Breast epithelium (tissue), 4 donors: ENCODE measurements at places on chromosomes 2 and 18.

- no peak for DNase-seq
Observed at GRCh38 chr18:28045176-28045810, 131.6 kb downstream of the CDH2 start.

- no peak for DNase-seq
Observed at GRCh38 chr2:227862227-227862740, 9.1 kb upstream of the DAW1 start.

DNA sequence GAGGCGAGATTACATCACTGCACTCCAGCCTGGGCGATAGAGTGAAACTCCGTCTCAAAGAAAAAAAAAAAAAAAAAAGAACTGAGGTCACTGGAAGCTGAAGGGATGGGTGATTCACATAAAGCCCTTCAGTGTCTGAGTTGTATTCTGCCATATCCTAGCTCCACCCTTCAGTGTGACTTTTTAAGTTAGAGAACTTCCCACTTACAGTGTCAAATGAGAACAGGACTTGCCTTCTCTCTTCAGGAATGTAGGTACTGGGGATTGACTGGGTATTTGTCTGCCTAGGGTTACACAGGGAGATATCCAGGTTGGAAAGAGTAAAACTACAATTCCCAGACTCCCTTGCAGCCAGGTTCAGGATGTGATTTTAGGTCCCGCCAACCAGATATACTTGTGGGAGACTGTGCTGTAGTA is 37.9 kb downstream of the EHD3 start:
- DNase-seq = no peak

GRCh38 chr2:146228466-146229058 is 1616.3 kb upstream of the ACVR2A start:
- DNase-seq = no peak

DNA sequence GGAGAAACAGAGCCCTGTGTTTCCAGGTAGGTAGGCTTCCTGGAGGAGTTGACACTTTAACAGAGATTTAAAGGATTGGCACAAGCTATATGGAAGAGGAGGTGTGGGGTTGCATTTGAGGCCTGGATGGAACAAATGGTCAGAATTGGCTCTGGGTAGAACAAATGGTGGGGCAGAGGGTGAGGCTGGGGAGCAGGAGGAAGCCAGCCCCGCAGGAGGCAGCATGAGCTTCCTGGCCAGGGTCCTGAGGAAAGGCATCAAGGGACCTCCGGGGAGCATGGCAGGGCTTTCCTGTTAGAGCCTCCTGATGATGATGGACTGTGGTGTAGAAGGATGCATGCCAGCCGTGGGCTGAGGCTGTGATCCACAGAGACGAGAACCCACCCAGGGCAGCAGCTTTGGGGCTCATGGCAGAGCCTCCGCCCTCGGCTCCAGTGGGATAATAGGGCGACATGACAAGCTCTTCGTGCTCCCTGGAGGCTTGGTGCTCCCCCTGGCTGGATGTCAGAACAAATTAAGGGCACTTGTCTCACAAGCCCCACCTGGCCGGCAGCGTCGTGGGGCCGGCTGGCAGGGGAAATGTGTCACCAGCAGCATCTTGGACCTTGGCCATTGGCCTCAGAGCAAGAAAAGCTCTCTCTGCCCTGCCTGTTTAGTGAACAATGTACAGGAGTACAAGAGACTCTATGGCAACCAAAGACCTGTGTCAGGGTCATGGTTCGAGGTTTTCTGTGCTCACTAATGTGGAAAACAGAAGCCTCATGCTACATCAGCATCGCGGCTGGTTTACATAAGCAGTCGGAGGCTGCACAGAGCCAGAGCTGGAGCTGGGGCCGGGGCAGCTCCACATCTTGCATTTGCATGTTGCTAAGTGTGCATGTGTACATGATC is 153.5 kb downstream of the MYCN start:
- no peak for DNase-seq

DNA sequence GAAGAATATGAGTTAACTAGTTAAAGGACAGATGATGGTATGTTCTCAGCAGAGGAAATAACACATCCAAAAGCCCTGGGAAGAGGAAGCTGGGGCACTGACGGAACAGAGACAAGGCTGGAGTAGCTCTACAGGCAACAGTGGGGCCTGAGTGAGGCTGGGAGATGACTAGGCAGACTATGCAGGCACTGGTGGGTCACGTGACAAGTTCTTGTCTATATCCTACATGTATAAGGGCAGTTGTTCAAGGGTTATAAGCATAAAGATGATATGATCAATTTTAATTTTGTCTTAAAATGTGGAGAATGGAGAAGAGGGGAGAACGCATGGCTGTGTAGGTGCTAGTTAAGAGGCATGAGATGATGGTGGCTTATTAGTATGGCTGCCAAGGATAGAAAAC is 68.6 kb downstream of the KCNS3 start:
- DNase-seq = no peak

- DNase-seq = no peak
Observed at GRCh38 chr2:203908797-203909185, 27.8 kb upstream of the ICOS start.

DNA sequence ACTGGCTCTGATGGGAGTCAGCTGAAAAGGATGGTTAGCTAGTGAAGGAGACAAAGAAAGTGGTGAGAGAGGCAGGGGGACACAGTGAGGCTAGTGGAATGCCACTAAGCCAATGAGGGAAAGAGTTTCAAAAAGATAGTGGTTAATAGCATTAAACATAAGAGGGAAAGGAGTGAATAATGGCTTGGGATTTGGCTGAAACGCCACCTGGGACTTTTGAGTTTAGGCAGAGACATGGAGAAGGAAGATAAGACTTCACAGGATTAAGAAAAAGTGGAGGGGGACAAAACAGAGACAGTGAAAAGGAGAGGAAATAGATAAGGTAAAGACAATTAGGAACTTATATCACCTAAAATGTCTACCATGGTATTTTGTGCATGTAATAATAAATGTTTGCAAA is 6.9 kb downstream of the CD28 start:
- DNase-seq = no peak

DNA sequence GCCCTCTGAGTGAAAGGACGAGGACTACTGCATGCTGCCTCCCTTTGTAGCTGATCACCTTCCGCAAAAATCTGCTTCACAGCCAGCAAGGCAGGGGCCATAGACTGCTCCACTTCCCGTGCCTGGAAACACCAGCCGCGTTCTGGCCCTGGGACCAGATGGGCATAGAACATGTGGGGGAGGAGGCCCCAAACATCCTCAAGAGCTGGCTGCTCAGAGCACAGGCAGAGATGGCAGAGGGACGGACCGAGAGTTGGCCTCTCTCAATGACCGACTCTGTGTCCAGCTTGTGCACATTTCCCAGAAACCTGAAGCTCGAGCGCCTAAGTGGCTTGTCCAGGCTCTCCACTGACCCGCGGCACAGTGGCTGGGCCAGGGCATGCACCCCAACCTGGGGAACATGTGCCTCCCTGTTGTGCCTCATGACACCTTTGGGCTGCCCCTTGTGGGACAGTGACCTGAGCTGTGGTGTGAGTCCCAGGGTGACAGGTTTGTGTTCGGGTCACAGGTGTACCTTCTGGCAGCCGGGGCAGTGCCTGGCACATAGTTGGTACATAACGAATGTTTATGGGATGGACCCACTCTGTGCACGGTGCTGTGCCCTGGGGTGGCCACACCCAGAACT is 9.1 kb downstream of the KCNF1 start:
- no peak for DNase-seq

GRCh38 chr2:15365411-15365810 is 195.7 kb downstream of the NBAS start:
- DNase-seq = no peak

DNA sequence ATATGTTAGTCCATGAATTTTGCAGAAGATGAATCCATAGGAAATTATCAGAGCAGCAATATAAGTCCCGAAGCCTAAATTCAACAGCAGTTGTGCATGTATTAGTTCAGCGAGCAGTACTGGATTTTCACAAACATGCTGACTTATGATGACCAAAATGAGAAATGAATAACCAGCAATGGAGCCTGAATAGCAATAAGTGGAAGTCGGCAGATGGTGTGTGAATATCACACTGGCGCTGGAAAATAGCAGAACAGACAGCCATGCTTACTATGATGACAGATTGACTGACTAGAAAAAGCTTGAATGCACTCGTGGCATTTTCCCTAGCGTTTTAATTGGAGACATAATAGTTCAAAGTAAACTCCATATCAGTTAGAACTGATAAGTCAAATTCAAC is 1114.5 kb downstream of the DSC3 start:
- DNase-seq = no peak

DNA sequence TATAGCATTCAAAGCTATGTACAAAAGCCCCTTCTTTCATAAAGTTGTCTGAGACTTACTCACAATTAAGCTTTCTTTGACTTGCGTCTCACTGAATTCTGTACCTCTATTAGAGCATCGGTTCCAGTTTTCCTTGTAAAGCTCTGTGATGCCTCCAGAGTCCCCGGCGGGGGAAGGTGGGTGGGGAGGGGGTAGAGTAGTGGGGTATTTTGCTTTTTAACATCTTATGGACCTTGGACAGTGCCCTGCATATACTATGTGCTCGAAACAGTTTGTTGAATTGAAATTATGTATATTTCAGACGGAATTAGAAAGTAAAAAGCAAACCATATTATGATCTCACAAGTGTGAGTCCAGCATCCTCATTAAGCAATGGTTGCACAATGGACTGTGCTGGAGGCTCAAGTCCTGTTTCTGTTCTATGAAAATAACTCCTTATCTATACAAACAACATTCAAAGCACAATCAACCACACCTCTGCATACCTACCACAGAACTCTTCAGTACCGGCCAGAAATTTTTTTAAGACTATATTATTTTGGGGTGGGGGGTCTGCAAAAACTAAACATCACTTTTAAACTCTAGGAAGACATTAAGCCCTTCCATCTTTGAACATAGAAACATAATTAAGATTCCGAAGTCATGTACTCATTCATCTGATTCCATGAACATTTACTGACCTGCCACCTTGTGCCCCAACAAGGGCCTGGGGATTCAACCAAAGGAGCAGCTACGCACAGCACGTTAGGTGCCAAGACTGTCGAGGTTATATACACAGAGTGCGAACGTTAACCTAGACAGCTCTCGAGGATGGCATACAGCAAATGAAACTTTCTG is 908 bp downstream of the STAT1 start:
- no peak for DNase-seq

- no peak for DNase-seq
Observed at GRCh38 chr2:50865235-50865634, 166.7 kb downstream of the NRXN1 start.

DNA sequence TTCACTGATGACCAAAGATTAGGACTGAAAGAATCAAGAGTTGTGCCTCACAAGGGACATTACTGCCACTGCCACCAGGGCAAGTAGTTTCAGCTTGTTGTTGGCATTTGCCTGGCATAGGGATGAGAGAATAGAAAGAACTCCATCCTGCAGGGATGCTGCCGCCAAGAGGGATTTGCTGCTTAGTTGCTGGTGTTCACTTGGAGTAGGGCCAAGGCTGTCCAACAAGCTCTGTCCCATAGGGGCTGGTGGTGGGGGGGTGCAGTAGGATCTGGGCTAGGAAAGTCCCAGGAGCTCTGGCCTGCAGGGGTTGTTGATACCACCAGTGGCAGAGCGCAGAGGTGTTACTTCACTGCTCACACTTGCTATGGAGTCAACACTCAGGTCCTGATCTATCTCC is 84.9 kb upstream of the MGAT4A start:
- DNase-seq = no peak

GRCh38 chr2:106187273-106187891 is 6.7 kb downstream of the UXS1 start:
- DNase-seq = no peak

DNA sequence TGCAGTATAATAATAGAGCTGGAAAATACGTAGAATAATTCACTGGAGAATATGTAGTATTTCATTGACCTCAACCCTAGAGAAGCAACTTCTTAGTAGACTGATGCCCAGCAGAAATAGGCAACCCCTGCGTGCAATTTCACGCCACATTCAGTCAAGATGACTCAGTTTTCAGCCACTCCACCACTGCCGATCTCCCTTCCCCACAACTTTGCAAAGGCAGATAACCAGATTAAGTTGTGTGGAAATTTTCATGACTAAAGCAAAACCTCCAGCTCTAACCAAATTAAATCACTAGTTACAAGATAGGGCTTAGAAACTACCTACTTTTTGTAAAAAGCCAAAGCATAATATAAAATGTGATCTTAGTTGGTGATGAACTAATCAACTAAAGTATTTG is 63.3 kb upstream of the STK17B start:
- DNase-seq = no peak

DNA sequence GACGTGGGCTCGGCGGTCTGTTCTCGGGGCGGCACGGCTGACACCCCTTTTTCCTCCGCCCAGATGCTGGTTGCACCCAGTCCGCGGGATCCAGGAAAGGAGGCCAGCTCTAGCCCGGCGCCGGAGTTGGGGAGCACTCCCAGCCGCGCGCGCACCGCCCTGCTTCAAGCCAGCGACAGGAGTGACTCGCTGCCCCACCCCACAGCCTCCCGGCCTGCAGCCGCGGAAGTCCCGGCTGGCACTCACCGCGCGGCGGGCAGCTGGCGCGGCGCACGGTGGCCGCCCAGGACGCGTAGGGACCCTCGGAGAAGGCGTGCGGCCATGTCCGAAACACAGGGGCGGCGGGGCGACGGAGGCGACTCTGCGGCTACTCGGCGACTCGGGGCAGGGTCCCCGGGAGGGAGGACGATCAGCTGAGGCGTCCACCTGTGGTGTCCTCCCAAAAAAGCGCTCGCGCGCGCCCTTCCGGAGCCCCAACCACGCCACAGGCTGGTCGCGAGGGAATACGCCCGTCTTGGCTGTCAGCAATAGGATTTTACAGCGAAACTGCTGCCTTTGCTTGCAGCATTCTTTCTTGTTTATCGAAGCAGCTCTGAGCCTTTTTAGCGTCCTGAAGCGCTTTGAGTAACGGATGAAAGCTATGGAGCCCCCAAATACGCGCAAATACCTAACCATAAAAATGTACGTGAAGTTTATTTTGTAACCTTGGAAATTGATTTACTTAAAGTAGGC is at the start of gene ACADL:
Gene ACADL (minus strand): TSS at position 507 of the 732 bp plus-strand sequence. CDS start 184 bp downstream, at position 323.
- DNase-seq = peak; percentile 64

DNA sequence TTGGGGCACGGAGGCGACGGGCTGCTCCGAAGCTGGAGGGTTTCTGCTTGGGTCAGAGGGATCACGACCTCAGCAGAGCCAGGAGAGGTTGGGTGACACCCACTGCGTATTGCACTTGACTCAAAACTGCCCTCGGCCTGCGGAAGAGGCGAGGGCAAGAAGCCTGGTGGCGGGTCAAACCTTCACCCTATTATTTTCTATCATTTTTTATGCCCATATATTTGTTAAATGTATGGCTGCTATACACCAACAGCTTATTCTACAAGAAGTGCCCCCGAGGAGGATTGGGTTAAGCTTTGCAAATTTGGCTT is 12.6 kb upstream of the SATB2 start:
- DNase-seq = no peak

GRCh38 chr18:37662099-37662498 is 96.5 kb upstream of the CELF4 start:
- no peak for DNase-seq

DNA sequence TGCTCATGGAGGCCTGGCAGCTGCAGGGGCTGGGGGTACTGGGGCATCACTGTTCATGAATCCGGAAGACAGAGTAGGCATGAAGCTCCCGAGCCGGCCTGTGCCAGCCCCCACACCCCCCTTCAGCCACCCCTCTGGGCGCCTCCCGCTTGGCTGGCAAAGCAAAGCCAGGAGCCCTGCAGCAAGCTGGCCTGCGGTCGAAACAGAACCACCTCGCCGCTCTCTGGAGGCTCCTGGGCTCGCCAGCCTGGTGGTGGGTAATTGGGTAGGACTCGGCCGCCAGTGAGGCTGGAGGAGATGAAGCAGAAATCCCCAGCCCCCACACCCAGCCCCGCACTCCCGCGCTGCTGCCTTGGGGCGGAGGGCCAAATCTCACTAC is 70.9 kb upstream of the GPC1 start:
- DNase-seq = no peak

- no peak for DNase-seq
Observed at GRCh38 chr18:61595615-61596251, 262.5 kb downstream of the CDH20 start.

GRCh38 chr18:3450012-3450798 is at the start of gene TGIF1:
TGIF1 (plus strand) TSS chr18:3450172; CDS start chr18:3450490, 318 bp downstream.
- peak; percentile 89 for DNase-seq
